ENCODE measurements at places on chromosomes 16 and 17. TPM values are rescaled to one million over a fixed set of nuclear protein-coding genes. Genes with fewer than 3 reads are reported as not detected.

Gene DRC3
- total RNA-seq: not detected

Gene CHAD
- not detected for total RNA-seq

Gene FGF11
- 3.0 TPM for total RNA-seq

Gene PPP1R27
- total RNA-seq: 0.49 TPM

Gene ARL5C
- not detected for total RNA-seq

Gene ZFPM1
- 4.0 TPM for total RNA-seq

Gene CCDC144A
- 1.3 TPM for total RNA-seq

Gene TUBG1
- 126 TPM for total RNA-seq

Gene TAC4
- total RNA-seq: not detected

Gene PSMC3IP
- 18.0 TPM for total RNA-seq

Gene G6PC1
- not detected for total RNA-seq

Gene LCMT1
- total RNA-seq: 35.6 TPM

Gene ST6GALNAC1
- total RNA-seq: 0.29 TPM

Gene HOXB6
- total RNA-seq: 0.13 TPM

Gene KLHL36
- 45.4 TPM for total RNA-seq

Gene NPIPA5
- 3.8 TPM for total RNA-seq

Gene MYL4
- 0.96 TPM for total RNA-seq

Gene CTRB2
- total RNA-seq: 8.9 TPM

Gene ITGAL
- 170 TPM for total RNA-seq

Gene EXOC3L1
- total RNA-seq: not detected

Gene SLC12A3
- 4.8 TPM for total RNA-seq

Gene NDRG4
- 1.9 TPM for total RNA-seq

Gene BAIAP3
- total RNA-seq: 0.56 TPM

Gene DPEP3
- not detected for total RNA-seq

Gene SLC35G6
- not detected for total RNA-seq

Gene PABPN1L
- total RNA-seq: not detected

Gene ZNF768
- total RNA-seq: 17.3 TPM

Gene CACNG3
- not detected for total RNA-seq

Gene TEDC2
- total RNA-seq: 30.8 TPM

Gene TEX14
- 0.37 TPM for total RNA-seq

Gene C1QTNF1
- 0.21 TPM for total RNA-seq

Gene GAST
- total RNA-seq: not detected

Gene PRSS22
- not detected for total RNA-seq

Gene HEATR9
- total RNA-seq: 0.21 TPM

Gene PTX4
- total RNA-seq: not detected

Gene RNF112
- total RNA-seq: not detected

Gene HSD17B1
- 0.67 TPM for total RNA-seq

Gene TBC1D28
- total RNA-seq: not detected

Gene SYT17
- total RNA-seq: 3.8 TPM

Gene FOXC2
- total RNA-seq: not detected

Gene HES7
- total RNA-seq: 1.9 TPM

Gene MAP3K3
- 22.9 TPM for total RNA-seq

Gene CBFA2T3
- total RNA-seq: 35.4 TPM

Gene ZNF19
- total RNA-seq: 2.1 TPM

Gene SALL1
- total RNA-seq: 0.08 TPM

Gene RBFOX1
- total RNA-seq: not detected

Gene TP53TG3B
- total RNA-seq: not detected

Gene MLST8
- total RNA-seq: 73.7 TPM

Gene SLC5A2
- not detected for total RNA-seq

Gene CMTM1
- total RNA-seq: 3.0 TPM

Gene CDH8
- total RNA-seq: not detected

Gene KRT36
- total RNA-seq: not detected

Gene DLX3
- not detected for total RNA-seq

Gene TMEM100
- total RNA-seq: not detected

Gene TMEM98
- 0.31 TPM for total RNA-seq

Gene SRCIN1
- 0.85 TPM for total RNA-seq
